ENCODE measurements at places on chromosomes 5 and 9.

- DNase-seq: no peak
These were observed 1.4 kb upstream of the GABRB2 start for GRCh38 chr5:161547738-161548486.

DNA sequence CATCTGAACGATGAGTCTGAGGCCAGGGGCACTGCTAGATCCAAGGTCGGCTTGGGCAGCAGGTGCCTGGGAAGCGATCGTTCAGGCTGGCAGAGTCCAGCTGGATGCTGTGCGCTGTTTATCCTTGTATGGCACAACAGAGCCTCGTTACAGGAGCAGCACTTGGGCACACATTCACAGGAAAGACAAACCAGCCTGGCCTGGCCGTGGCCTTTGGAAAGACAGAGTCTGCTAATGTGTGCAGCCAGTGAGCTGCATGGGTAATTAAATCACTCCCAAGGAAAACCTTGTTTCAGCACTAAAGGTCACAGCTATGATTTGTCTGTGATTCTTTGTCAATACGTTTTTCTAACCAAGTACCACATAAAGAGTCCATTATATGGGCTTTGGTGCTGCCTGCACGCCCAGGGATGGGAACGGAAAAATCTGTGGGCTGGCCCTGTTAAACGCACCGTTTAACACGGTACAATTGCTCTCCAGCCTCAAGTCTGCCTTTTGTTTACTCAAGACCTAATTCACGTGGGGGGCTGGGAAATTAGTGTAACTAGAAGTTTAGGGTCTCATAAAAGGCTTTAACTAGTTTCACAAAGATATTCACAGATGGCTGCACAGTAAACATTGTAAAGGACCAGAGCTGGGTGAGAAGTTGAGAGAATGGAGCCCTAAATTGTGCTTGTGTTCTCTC is 509.3 kb downstream of the KDM4C start:
- DNase-seq: no peak

DNA sequence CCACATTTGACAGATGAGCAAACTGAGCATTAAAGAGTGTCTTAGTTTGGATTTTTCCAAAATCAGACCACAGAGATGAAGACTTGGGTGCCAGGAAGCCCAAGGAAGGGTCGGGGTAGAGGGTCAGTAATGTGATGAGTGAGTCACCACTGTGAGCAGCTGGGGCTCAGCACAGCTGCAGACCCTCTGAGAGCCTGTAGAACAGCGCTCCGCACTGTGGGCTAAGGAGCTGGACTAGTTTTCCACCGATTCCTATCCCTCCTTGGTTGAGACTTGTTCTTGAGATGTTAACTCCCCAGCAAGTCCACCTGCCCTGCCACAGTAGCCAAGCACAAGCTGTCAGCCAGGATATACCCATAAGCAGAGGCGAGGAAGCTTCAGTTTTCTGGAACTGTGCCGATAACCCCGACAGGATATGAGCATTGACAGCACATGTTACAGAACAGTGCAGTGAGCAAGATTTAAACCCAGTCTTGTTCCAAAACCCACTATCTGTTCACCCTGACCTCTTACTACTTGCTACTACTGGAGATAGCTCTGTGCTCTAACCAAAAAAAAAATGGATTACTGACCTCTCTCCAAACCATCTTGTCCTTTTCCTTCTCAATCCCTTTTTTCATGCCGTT is 31.8 kb downstream of the EGFLAM start:
- no peak for DNase-seq

- no peak for DNase-seq
These were observed 165.6 kb downstream of the PALM2AKAP2 start for GRCh38 chr9:109945573-109945972.

- DNase-seq: no peak
These were observed 545.6 kb downstream of the CAAP1 start for GRCh38 chr9:26346942-26347477.

DNA sequence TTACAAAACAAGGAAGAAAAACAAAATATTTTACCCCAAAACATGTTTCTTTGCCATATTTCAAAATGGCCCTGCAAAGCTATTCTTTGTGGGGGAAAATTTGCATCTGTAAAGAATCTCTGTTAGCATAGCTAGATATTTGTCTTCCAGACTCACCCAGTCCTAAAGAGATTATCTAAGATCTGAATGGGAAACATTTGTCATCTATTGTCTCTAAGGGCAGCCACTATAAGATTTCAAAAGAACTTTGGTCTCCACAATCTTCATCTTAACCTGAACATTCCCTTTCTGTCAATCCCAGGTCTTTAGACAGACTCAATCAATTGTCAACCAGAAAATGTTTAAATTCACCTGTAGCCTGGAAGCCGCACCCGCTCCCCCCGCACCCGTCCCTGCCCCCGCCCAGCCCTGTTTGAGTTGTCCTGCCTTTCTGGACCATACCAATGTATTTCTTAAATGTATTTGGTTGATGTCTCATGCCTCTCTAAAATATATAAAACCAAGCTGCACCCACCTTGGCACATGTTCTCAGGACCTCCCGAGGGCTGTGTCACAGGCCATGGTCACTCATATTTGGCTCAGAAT is 330.6 kb downstream of the RAB3C start:
- DNase-seq: no peak

DNA sequence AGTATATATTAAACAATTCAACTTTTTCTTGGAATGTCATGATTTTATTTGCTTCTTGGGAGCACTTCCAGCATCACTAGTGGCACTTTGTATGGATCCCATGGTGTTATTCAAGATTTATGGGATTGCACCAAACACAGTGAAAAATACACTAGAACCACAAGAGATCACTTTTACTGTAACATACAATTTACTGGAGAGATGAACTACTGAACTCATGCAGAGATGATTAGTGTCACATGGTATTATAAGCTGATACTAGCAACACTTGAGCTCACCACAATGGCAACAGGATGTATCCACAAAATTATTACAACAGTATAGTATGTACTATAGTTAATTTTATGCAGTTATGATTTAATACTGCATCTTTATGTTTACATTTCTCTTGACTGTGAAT is 16.3 kb upstream of the SLC36A2 start:
- no peak for DNase-seq

DNA sequence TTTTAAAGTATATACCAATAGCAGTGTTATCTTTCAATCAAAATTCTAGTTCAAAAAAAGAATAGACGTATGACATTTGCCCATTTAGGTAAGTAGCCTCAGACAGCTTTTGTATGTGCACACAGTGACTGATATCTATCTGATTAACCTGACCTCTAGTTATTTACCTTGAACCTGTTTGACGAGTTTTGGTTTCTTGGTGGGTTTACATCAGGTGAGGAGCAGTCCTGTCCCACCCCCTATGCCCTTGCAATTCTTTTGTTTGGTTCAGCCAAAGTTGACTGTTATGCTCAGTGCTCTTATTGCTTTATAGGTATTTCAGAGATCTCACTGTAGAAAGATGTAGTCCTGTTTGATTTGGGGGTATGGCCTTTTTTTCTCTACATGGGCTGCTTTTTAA is 147.2 kb downstream of the ISOC1 start:
- no peak for DNase-seq

- DNase-seq: no peak
These were observed 61.3 kb downstream of the AMBP start for GRCh38 chr9:114016629-114017423.

DNA sequence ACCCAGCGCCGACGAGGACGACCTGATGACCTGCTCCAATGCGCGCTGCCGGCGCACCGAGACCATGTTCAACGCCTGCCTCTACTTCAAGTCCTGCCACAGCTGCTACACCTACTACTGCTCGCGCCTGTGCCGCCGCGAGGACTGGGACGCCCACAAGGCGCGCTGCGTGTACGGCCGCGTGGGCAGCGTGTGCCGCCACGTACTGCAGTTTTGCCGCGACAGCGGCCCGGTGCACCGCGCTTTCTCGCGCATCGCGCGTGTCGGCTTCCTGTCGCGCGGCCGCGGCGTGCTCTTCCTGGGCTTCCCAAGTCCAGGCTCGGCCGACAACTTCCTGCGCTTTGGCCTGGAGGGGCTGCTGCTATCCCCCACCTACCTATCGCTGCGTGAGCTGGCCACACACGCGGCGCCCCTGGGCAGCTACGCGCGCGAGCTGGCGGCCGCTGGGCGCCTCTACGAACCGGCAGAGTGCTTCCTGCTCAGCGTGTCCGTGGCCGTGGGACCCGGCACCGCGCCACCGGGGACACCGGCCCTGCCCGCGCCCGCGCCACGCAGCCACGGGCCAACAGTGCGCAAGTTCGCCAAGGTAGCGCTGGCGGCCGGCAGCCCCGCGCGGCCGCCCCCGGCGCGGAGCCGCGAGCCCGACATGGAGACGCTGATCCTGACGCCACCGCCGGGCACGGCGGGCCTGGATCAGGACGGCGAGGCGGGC is 2.7 kb upstream of the PHPT1 start:
- no peak for DNase-seq

- DNase-seq: no peak
These were observed 46.9 kb upstream of the DNAH5 start for GRCh38 chr5:13991365-13991764.

GRCh38 chr5:150283904-150284303 is 5.7 kb downstream of the CAMK2A start:
- peak; percentile 15 for DNase-seq

- DNase-seq: no peak
These were observed 230.3 kb downstream of the PAPPA start for GRCh38 chr9:116383936-116384335.

- no peak for DNase-seq
These were observed 95.1 kb downstream of the NMUR2 start for GRCh38 chr5:152309926-152310450.

DNA sequence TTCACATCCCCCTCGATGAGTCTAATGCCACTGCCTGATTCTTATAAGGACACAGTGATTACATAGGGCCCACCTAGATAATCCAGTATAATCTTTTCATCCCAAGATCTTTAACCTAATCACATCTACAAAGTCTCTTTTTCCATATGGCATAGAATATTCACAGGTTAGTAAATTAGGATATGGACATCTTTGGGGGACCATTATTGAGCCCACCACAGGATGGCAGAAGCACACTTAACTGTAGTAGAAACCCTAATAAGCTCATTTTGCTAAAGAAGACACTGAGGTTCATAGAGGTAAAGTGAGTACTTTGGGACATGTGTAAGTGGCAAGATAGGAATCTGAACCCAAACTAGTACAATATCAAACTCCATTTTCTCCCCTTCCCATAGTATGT is 38.9 kb downstream of the ASTN2 start:
- no peak for DNase-seq

DNA sequence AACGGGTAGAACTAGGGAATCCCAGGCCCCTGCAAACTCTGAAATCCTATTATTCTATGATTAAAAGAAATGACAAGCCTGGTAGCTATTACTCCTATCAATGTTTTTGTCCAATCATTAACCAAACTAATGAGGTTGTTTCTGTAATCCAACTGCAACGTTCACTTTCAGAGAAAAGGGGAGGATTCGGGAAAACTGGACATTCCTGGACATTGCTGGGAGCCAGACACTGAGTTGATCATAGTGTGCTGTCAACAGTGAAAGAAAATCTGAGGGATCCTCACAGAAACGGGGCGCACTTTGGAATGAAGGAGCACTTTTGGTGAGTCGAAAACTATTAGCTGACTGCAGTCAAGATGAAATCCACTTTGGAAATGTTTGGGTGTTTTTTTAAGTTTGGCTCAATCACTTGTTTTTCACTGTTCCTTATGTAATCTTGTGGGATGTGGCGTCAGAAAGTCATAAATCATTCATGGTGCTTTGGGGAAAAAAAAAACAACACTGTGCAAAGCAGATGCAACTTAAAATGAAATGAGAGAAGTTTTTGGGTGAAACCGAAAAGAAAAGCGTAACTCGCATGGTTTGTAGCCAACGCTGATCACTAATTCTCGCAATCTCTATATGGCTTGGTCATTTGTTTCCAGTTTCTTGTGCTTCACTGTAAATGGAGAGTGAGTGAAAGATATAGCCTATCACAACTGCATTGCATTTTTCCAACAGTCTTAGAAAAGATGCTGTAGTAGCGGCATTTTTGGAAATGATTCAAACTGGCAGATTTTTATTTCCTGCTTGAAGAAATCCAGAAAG is 51.2 kb upstream of the ADRA1B start:
- DNase-seq: no peak

GRCh38 chr5:65779643-65780042 is 57.6 kb downstream of the NLN start:
- no peak for DNase-seq

DNA sequence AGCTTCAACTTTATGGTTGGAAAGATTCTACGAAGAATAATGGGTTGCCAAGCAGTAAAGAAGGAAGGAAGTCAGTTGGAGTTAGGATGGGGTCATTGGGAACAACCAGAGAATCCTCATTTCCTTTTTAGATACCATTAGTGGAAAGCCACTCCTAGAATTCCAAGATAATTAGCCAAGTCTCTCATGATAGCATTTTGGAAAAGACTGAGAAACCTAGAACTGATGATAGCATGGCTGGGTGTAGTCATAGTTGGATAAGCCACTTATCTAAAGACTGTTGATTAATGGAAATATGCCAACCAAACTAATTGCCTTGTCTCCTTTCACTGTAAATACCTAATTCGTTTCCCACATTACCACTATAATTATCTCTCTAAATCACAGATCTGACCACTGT is 377.0 kb downstream of the GLIS3 start:
- DNase-seq: no peak

DNA sequence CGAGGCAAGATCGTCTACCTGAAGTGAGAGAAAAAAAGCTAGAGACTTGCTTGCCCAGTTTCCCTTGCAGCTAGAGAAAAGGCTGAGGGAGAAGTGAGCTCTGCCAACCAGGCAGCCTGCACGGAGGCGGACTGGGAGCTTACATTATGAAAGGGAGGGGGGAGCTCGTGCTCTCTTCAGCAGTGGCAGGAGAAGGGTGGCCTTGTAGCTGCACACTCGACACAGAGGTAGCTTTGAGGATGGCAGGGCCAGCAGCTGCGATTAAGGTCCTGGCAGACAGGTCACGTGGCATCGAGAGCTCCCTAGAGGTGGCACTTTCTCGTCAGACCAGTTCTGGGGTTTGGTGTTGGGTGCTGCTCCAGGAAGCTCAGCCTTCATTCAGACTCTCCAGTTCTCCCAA is 26.7 kb downstream of the APBA1 start:
- DNase-seq: no peak

DNA sequence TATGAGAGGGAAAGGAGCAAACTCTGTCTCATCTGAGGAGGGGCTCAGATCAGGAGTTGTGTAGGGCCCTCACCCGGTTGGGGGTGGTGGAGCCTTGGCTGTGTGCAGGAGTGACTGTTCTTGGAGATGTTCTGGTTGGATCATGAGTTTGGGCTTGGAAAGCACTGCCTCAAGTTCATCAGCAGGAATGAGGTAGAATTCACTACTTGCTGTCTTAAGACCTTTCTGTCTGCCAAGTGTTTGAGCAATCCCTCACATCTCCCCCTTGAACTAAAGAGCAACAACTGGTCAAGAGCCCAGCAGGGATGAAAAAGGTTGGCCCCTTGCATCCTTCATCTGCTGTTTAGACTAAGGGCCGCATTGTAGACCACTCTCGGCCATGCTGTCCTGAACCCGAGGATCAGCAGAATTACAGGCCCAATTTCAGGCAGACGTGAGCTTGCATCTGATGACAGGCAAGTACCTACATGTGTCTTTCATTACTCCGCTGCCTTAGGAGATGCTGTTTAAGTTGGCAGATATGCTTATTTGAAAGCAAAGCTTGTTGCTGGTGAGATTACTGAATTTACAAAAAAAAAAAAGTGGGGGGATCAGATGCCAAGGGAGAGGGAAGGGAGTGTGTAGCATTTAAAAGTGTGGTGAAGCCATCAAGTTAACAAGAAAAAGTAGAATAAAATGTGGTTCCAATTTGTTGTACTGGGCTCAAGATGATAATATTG is 36.4 kb downstream of the PIK3R1 start:
- no peak for DNase-seq

Data from chondrocyte (in vitro differentiated cells).